ENCODE measurements at places on chromosomes 5 and 9. TPM values are rescaled to one million over a fixed set of nuclear protein-coding genes. Genes with fewer than 3 reads are reported as not detected.

DNA sequence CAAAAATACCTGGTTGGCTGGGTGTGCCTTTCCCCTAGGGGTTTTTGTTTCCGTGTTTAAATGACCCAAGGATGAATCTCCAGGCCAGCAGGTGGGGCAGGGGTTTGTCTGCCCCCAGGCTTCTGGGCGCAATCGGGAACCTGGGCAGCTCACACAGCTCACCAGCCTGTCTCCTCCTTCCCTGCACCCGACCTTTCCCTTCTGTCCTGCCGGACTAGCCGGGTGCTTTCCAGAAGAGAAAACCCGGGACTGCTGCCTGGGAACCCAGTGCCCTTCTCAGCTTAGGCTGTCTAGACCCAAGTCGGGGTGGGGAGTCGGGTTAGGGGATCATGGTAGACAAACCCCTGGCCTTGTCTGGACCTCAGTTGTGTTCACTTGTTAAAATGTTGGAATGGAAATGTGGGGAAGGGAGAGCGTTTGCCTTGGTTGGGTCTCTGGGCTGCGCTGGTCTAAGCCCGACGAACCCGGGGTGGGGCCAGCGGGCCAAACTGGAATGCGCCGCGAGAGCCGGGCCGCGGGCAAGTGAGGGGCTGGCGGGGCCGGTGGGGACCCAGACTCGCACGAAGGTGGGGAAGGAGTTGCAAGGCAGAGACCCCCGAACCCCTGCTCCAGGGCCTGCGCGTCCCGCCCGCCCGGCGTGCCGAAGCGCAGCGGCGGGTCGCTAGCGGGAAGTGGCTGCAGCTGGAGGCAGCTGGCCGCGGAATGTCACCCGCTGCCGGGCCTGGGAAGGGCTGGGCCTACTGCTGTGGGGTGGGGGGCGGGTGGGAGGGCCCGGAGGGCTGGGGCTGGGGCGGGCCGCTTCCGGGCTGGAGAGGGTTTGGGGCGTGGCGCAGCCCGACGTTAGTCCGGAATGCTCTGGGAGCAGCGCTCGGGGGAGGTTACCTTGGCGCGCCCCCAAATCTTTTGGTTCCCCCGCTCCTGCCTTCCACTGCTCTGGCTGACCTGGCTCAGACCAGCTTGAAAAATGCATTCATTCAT is 84.6 kb downstream of the DAB2IP start:
- DNase-seq = peak; percentile 62

The ZNF484 gene
- 1.9 TPM for polyA plus RNA-seq

The TMEM252 gene
- polyA plus RNA-seq = not detected

- no peak for DNase-seq
Observed at GRCh38 chr9:13269589-13270452, 9.7 kb downstream of the MPDZ start.

DNA sequence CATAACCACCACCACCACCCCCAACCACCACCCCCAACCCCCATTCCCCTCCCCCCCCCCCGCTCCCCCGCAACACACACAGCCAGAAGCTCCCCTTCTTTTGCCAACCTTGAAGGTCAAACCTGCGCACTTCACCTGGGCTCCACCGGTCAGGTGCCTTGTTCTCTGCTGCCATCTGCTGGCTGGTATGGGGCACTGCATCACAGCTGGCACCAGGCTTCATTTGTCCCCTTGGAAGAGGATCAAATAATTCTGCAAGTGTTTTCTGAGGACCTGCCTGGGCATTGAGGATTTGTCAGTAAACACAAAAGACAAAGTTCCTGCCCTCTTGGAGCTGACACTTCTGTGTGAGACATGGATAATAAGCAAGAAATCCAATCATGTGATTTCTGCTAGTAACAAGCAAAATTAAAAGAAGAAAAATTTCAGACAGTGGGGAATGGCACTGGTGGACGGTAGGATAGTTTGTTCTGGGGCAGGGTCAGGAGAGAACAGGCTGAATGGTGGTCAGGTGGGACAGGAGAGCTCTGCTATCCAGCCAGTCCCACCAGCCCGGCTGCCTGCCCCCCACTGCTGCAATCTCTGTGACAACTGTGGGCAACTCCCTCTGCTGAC is 55.6 kb upstream of the LMX1B start:
- peak; percentile 30 for DNase-seq

All from mammary epithelial cell (primary cell).